ENCODE measurements at places on chromosomes 12 and 14.

DNA sequence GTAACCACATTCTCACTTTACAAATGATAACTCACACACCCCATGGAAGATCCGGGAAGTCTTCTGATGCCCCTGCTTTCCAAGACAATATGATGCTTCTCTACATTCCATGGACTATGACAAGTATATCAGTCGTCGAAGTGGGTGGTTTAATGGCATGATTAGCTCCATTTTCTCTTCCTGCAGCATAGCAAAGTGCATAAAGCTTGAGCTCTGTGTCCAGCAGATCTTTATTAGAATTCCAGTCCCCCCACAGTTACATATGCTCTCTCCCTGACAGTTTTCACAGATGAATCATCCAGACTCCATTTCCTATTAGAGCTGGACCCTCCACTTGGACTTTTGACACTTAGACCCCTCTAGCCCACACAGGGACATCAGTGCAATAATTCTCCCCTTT is 174.9 kb downstream of the BCAT1 start:
- DNase-seq, result no peak

DNA sequence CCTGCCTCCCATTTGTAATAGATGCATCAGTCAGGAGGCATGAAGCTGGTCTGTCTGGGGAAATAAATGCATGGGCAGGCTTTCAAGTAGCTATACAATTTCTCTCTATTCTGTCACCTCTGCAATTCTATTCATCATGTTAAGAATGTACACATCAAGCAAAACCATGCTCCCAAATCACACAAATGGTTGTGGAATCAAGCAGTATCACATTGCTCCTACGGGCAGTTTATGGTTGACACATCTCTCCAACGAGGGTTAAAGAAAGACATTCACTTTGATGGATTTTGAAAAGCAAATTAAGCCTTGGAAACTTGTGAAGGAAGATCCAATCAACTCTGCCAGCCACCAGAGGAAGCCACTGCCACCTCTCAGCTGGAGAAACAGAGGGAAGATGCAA is 1277.4 kb upstream of the TMEM132C start:
- DNase-seq, result no peak

DNA sequence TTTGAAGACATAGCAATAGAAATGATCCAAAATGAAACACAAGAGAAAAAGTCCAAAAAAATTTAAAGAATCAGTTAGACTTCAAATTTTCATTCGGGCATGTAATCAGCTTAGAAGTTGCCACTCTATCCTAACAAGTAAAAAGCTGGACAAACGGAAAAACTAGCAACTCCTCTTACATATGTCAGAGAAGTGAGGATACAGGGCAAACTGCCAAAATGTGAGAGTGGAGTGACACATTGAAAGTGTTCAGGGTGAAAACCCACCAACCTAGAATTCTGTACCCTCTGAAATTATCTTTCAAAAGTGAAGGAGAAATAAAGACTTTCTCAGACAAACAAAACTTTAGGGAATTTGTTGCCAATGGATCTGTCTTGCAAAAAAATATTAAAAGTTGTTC is 42.0 kb upstream of the CHPT1 start:
- no peak for DNase-seq

GRCh38 chr14:21308132-21308478 is 28.2 kb downstream of the RPGRIP1 start:
- DNase-seq, result no peak

- no peak for DNase-seq
Observed at GRCh38 chr12:98646294-98647090, 1.4 kb downstream of the APAF1 start.

DNA sequence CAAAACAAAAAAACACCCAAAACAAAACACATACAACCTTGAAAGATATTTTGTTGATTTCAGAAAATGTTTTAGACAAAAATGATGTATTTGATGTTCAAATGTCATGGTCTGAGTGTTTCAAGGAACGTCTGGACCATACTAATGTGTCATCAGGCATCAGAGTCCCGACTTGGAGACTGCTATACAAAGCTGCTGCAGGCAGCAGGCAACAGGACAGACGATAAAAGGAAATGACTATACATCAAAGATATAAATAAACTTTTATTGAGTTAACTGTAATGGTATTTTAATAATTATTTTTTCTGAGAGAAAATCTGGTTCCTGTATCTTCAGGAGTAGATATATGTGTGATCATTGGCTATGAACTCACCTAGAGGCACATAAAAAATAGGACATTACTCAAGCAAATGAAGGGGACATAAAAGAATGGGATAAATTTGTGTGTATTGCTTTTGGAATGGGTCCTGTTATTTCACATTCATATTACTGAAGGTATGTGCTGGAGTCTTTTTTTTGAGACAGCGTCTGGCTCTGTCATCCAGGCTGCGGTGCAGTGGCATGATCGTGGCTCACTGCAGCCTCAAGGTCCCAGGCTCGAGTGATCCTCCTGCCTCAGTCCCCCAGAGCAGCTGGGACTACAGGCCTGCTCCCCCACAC is 87.3 kb upstream of the HECTD1 start:
- no peak for DNase-seq

DNA sequence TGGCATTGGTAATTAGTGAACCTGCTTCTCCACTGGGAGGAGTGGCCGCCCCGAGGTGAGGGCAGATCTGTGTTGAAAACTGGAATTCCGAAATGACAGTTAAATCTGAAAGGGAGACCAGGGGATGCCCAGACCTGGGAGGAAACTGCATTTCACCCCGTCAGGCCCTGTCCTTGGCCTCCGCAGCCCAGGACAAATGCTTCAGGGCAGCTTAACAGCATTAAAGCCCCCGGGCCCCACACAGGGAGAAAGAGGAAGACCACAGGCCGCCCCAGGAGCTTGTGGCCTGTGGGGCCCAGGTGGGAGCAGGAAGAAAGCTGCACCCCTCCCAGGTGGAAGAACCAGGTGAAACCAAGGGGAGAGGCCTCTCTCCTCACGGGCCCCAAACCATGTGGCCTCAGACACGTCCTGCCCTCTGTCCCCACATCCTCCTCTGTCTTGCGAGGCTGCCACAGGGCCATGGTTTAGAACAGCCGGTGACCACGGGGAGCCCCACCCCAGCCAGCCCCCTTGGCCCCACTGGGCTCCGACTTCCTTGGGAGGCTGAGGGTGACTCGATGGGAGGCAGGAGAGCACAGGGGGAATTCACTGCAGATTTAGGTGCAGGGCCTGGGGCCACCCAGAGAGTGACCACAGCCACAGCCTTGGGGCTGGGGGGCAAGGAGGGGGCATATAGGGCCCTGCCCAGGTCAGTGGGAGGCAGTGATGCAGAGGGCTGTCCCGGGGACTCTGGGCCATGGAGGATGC is 265.4 kb downstream of the ADGRD1 start:
- no peak for DNase-seq

DNA sequence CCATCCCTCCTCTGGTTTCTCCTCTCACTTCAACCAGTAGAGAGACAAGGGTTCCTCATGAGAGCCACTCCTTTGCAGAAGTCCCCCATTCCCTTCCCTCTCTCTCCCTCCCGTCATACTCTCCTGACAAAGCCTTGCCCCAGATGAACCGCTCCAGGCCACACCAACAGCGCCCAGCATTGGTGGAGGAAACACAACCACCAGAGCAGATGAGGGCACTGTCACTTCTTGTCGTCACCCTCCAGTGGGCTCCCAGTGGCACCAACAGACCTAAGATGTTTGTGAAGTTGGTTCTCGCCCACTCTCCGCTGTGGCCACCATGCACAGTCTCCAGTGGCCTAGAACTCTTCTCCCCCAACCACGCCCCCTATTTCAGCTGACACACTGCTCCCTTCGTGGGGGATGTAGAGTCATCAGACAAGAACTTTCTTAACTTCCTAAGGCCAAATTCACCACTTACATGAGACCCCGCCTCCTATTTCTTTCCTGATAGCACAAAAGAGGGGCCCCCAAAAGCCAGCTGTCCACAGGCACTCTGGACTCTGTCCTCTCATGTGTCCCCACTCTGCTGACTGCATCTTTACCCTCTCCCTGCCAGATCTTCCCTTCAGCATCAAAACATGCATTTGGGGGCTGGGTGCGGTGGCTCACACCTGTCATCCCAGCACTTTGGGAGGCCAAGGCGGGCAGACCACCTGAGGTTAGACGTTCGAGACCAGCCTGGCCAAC is 29.2 kb upstream of the PLEKHG6 start:
- DNase-seq, result no peak

- DNase-seq, result peak; percentile 100
Observed at GRCh38 chr14:81533536-81534343, at the start of gene SEL1L. SEL1L (minus strand) TSS chr14:81533853; CDS start chr14:81533744, 109 bp downstream.

DNA sequence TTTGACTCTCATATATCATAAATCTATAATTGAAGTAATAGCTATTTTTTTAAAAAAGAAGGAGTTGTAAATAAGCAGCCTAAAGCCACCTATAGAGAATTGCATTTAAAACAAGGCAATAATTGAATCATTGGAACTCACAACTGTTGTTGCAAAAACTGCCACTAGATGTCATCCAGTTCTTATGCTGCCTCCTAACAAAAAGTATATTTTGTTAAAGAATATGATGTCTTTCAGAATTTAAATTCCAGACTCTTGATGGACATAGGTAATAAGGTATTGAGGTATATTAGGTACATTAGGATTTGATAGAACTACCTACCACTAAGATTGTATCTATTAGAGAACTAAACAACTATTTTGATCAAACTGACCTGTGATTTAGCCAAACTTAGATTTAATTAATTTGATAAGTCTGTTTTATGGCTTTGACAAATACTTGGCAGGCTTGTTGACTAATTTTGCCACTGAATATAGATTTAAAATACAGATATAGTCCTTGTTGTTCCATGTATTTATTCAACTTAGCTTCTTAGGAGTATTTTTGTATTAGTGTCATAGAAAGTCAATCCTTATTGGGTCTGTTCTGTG is 401.4 kb downstream of the RPL10L start:
- no peak for DNase-seq

GRCh38 chr14:64062381-64063115 is 209.7 kb downstream of the SYNE2 start:
- no peak for DNase-seq

DNA sequence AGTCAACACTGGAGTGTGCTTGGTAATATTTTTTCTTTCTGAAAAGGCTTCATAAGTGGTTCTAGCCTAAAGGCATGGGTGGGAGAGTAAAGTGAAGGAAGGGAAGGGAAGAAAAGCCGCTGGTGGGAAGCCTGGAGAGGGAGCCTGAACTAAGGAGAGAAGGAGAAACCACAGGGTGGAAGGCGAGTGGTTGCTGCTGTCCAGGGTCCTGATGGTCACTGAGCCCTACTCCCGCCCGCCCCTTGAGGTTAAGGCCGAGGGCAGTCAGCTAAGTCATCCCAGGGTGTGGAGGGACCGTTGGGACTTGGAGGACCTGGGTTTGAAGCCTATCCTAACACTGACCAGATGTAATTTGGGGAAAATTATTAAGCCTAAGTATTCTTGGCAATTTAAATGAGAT is 189.1 kb downstream of the PIWIL1 start:
- peak; percentile 25 for DNase-seq

DNA sequence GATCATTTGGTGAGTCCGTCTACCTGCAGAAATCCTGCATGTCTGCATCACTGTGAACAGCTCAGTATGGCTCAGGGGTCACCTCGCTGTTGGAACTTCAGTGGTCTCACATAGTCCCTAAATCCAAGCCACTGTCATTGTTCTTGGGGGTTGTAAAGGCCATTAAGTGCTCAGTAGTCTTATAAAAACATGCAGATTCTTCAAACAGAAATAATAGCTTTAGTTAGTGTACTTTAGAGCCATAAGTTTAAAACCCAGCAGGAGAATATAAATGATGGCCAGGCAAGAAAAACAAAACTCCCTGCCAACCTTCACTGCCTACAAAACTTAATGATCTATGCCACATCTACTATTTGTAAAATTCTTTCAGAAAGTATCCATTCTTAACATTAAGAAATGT is 396.3 kb downstream of the SYT1 start:
- DNase-seq, result no peak

GRCh38 chr14:74261288-74261687 is 22.0 kb downstream of the VSX2 start:
- DNase-seq, result no peak

- DNase-seq, result no peak
Observed at GRCh38 chr12:41983394-41983793, 161.3 kb downstream of the GXYLT1 start.

- no peak for DNase-seq
Observed at GRCh38 chr12:69388371-69388770, 28.8 kb downstream of the YEATS4 start.

GRCh38 chr12:77058740-77059139 is 6.6 kb downstream of the E2F7 start:
- DNase-seq, result no peak

- peak; percentile 34 for DNase-seq
Observed at GRCh38 chr12:116818341-116818856, 62.8 kb downstream of the HRK start.

DNA sequence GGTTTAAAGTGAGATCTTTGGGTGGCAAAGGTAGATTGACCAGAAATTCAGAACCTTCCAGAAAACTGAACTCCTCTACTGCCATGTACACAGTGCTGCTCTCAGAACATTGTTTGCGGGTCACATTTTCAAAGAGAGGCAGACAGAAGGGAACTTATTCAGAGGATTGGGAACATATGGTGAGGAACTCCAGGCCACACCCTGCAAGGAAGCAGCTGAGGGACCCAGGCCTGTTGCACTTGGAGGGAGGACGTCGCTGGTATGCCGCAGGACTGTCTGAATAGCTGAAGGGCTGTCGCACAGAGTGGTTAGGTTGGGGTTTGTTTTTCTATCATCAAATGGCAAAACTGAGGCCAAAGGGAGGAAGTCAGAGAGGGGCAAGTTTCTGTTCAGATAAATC is 441.1 kb downstream of the DPF3 start:
- DNase-seq, result no peak

DNA sequence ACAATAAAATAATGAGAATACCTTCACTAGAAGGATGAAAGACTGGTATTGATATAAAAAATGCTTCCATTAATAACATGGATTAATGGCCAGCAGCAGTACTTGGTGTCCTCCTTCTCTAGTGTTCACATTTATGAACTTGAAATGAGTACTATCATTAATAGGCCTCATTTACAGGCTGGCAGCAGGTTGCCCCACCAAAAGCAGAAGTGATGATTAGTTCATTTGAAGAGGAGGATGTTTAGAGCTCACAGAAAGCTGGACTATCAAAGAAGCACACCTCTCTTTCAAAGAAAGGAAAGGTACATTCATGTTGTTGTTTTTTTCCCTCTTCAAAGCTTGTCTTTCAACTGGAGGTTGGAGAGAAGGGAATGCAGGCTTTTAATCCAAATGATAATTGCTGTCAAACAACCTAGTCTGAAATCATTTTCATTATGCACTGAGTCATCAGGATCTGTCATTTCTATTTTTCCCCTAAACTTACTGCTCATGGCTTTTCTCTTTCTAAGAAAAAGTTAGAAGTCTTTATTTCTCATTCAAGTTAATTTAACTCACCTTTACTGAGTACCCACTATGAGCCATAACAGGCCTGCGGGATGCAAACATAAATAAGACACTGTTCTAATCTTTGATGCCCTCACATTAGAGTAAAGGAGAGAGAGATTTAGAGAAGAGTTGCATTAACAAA is 157.9 kb upstream of the GRIP1 start:
- DNase-seq, result no peak

GRCh38 chr12:70430400-70430799 is 64.3 kb downstream of the KCNMB4 start:
- DNase-seq, result no peak

- no peak for DNase-seq
Observed at GRCh38 chr12:78914859-78915331, 50.3 kb downstream of the SYT1 start.
